ENCODE measurements at places on chromosomes 16 and 17.
A peak's percentile ranks its signal among the peaks of the same experiment; 100 is the strongest.

- DNase-seq, result no peak
Measured at GRCh38 chr17:1126250-1126797, 53.5 kb downstream of the ABR start.

DNA sequence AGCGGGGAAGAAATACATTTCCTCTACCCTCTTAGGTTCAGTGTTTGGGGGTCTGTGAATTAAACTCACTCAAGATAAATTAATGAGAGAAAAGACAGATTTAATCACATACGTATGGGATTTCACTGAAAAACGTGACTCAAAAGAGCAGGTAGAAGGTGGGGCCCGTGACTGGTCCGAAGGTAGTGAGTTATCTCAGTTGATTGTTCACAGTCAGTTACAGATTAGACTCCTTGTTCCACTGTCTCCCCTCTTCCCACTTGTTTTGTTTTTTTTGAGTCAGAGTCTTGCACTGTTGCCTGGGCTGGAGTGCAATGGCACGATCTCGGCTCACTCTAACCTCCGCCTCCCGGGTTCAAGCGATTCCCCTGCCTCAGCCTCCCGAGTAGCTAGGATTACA lies 301.2 kb downstream of the SEC14L1 start:
- no peak for DNase-seq

GRCh38 chr17:67863624-67864247 lies 38.4 kb downstream of the BPTF start:
- DNase-seq, result no peak

DNA sequence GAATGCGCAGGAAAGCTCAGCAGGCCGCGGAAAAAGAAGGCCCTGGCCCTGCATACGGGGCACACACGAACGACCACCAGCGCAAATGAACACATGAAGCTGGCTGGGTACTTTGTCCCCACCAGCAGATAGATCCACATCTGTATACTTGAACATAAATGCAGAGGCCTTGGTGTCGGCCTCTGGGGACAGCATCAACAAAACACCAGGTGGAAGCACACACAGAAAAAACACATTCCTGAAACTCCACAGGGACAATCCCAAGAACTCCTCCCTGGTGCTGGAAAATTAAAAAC lies 606 bp upstream of the ZBTB4 start:
- no peak for DNase-seq

- peak; percentile 29 for DNase-seq
Measured at GRCh38 chr17:20116683-20117309, 107.6 kb downstream of the SPECC1 start.

- no peak for DNase-seq
Measured at GRCh38 chr17:65265276-65265675, 128.1 kb downstream of the RGS9 start.
